Pancreas (tissue), 10 donors: ENCODE measurements at places on chromosomes 5 and 9.
A peak's percentile ranks its signal among the peaks of the same experiment; 100 is the strongest.

DNA sequence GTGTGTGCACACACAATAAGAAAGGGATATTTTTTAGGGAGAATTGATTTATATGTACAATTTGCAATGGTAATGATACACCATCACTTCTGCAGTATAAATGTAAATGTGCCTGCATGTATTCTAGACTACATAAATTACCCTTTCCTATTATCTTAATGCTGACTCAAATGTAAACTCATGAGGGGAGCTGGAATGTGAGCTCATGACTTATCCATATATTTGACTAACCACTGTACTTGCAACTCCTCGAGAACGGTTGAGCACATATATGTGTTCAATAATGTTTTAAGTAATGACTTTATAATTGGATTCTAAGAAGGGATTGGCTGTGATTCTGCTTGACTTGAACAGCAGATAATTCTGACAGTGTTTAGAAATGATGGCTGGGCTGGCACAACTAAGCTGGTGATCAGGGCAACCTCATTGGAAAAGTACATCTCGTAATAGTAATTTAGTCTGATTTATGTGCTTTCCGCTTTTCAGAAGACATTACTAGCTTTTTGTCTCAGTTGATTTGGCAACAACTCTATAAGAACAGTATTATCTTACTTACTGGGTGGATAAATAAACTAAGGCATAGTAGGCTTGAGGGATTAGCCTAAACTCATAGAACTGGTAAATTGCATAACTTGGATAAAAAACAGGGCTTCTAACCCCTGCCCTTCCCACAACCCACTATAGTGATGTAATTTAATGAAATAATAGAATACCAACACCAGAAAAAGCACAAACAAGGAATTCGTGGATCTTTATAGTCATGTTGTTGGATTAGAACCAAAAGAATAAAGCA, 130.2 kb upstream of the SPEF2 start:
- DNase-seq, result no peak

DNA sequence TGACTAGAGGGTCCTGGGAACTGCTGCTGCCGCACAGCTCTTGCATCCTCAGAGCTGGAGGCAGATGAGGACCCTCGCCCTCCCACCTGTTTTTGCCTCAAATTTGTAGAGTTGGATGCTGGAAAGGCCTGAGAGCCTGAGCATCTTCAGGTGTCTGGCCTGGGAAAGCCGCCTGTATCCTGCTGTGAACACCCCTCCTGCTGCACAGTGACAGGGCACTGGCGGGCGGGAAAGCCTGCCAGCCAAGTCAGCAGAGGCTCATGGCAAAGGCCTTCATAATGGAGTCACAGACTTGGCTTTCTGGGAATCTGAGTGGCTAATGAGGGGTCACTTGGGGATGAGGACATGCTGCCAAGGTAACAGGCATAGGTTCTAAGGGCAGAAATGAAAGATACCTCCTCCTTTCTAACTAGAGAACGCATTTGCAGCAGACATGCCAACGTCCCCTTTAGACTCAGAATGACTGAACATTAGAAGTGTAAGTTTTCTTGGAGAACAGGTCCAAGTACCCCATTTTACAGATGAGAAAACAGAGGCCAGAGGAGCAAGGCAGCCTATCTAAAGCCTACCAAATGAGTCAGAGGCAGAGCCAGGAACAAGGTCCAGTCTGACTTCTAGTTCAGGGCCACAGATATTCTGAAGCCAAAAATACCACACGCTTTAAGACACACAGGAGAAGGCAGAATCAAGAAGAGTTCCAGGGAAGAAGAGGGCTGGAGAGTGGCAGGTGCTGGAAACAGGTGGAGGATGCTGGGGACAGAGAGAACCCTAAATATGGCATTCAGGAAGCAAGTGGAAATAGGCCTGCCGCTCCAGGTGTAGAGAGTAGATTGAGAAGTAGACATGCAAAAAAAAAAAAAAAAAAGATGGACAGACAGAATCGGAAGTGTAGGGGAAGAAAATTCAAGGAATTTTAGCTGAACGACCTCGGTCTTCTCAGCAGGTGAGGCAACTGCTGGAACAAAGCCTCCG, 44.1 kb downstream of the EPB41L4B start:
- no peak for DNase-seq

- DNase-seq, result peak; percentile 39
These were observed at the start of gene SH3GL2 for GRCh38 chr9:17578911-17579793. Gene SH3GL2 (plus strand): TSS chr9:17579066.

GRCh38 chr5:133367071-133367786, 245.1 kb downstream of the FSTL4 start:
- no peak for DNase-seq

DNA sequence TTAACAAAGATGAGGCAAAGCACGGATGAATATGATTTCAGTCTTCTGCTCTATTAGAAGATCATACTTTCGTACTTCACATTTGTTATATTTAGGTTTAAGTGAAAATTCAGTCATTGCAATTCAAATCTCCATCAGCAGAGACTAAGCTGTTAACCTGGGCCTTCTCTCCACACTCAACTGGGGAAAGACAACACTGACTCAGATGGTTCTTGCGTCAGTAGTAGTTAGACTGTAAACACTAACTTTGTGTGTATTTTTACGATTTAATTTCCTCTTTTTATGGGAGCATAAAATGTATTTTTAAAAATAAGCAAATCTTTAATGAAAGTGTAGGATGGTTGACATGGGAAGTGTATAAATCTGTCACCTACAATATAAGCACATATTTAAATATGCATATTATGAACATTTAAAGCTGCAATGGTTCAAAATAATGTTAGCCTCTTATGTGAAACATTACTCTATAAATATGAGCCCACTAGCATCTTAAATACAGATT, 42.7 kb upstream of the ZNF608 start:
- DNase-seq, result no peak

DNA sequence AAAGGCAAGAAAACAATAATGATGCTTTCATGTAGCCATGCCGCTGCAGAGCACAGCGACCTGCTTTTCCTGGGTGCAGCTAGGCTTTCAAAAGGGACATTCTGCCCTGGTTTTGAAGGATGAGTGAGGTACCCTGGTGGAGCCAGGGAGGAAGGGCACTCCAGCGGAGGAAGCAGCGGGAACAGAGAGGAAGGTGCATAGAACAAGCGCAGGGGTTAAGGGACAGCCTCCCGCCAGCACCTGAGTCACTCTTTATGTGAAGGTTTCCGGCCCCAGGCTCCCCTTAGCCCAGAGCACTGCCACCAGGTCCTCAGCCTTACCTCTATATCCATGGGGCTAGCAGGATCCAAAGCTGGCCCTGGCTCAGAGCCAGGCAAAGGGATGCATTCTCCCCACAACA, 221.1 kb downstream of the CDK5RAP2 start:
- DNase-seq, result no peak

DNA sequence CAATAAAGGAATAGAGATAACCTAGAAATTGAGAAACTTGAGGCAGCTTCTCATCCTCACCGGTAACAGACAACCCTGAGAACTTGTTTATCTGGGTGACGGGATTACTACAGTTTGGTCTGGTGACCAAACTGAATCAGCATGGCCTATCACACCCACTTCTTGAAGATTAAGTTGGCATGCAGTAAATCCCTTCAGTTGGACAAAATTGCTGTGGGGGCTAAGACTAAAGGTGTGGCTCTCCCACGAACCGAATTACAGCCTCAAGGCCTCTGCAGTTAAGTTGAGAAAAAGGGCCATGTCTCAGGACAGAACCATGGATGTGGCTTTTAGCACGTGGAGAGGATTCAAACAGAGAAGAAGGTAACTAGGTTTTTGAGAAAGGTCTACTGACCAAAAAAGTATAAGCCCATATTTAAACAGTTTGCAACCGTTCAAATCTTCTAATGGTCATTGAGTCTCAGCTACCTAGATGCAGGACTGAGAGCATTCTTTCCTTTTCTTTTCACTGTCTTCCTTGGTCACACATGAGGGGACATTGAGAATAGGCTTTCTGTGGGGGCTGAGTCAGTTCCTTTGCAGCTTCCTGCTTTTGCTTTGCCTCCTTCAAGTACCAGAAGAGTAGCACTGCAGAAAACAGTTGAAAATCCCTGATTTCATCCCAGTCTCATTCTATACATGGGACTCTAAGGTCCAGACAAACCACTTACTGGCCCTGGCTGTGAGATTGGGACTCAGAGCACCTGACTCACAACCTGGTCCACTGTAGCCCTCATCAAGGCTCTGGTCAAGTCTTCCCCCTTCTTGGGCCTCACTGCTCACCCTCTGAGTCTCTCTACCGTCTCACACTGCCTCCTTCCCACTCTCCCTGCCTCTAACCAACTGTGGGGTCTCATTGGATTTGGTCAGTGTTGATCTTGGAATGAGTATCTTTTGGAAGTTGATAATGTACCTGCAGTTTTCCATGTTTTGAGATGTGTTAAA, 30.9 kb downstream of the PDE6A start:
- DNase-seq, result no peak

DNA sequence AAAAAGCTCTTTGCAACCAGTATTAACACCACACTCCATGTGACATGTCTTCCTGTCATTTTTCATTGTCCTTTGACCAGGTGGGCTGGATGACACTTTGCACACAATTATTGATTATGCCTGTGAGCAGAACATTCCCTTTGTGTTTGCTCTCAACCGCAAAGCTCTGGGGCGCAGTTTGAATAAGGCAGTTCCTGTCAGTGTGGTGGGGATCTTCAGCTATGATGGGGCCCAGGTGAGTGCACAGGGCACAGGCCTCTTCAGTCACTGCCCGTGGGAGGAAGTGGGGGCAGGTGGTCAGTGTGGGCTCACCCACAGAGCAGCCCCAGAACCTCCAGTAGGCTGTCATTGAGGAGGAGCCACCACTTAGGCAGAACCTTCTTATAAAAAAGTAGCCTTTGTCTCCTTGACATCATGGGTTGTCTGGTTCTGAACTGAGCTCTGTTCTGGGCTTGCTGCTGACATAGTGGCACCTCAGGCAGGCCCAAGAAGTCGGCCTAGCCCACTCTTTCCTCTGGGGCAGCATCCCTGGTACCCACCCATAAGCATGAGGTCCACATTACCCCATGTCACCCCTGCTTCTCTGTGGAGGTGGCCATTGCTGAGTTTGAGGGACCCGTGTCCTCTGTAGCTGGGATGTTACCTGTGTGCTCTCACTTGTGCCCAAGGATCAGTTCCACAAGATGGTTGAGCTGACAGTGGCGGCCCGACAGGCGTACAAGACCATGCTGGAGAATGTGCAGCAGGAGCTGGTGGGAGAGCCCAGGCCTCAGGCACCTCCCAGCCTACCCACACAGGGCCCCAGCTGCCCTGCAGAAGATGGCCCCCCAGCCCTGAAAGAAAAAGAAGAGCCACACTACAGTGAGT, 39.3 kb downstream of the SECISBP2 start:
- DNase-seq, result no peak

GRCh38 chr9:123406691-123407216, 50.8 kb downstream of the CRB2 start:
- DNase-seq, result no peak

- DNase-seq, result no peak
These were observed 117.7 kb downstream of the STARD4 start for GRCh38 chr5:111394586-111394985.

DNA sequence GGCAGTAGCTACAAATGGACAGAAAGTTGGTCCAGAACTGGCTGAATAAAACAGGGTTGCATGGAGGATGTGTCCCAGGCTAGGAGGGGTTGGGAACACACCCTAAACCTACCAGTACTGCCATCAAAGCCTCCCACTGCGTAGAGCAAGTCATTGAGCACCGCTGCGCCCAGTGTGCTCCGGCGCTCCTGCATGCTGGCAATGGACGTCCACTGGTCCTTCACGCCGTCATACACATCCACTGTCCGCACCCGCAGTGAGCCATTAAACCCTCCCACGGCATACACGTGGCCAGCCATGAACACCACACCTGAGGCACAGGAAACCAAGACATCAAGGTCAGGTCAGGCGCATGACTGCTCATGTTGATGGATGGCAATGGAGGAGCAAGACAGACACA, 97.0 kb downstream of the KLHL3 start:
- no peak for DNase-seq

DNA sequence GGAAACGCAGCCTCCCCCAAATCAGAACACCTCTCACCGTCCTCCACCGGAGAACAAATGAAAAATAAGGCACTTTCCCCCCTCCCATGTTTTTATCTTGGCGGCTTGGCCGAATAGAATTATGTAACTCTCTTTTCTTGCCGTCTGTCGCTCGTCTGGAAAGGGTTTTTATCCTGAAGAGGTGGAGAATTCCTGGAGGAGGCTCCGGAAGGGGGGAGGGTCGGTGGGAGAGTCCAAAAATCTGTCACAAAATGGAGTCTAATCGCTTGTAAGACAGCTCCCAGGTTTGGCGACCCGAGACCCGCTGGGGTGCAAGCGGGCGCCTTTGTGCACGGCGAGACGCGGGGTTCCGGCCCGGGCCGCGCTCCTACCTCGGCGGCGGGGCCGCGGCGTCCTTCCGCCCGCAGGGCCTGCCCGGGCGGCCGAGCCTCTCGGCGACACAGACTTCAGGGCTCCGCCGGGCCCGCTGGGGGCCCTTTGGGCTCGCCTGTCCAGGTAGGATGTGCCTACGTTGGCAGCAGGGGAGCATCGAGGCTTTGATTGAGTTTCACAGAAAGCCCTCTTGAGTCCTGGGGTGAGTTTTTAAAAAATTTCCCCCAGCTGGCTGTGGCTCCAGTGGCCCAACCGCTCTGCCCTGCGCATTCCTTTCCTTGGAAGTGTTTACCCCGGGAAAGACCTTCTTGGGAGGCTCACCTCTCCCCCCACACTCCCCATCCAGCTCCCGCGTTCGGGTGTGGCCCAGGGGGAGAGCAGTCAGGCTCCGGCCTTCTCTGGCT, 5.0 kb downstream of the LMX1B start:
- DNase-seq, result no peak

GRCh38 chr9:34347800-34348158, 18.4 kb downstream of the NUDT2 start:
- DNase-seq, result no peak

GRCh38 chr5:143862271-143862670, 50.3 kb downstream of the HMHB1 start:
- no peak for DNase-seq

- DNase-seq, result no peak
These were observed 30.9 kb upstream of the CDK20 start for GRCh38 chr9:88005240-88005639.

- DNase-seq, result no peak
These were observed 346.3 kb downstream of the ENC1 start for GRCh38 chr5:74294231-74294705.

DNA sequence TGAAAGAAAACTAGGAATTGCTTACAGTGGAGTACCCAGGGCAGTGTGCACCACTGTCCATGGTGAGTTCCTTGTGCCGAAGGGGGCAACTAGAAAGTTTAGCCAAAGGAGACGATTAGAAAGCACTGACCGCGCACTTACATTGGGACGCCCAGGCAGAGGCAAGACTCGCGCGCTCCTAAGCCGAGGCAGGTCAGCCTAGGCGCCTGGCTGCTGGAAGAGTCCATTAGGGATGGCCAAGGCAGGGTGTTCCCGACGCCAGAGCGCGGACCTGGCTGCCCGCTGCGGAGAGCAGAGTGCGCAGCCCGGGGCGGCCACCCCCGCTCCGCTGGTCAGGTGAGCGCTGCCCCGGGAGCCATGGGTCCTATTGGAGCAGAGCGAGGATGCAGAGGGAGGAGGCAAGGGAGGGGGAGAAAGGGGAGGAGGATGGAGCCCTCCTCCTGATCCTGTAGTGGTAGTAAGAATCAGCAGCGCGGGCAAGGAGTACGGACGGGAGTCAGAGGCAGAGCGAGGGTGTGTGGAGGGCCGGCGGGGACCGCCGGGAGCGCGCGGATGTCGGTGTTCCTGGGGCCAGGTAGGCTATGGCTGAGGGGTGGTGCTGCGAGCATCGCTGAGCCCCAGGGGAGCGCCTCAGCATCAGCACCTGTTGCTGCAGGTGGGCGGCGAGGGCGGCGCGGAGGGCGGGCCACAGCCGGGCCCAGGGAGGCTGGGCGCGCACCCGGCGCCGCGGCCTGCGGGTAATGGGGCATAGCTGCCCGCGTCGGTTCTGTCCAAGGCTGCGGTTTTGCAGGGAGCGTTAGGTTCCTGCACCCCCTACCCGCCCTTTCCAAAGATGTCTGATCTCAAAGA, at the start of gene ADGRV1:
Gene ADGRV1 (plus strand): TSS at position 454 of the 849 bp plus-strand sequence. CDS start 99 bp downstream, at position 553.
- DNase-seq, result peak; percentile 94
